ENCODE measurements at places on chromosomes 3 and 15.

- DNase-seq = peak; percentile 88
Measured at GRCh38 chr3:51681453-51681852, 10.4 kb downstream of the TEX264 start.

GRCh38 chr15:28899061-28899738 lies 13.4 kb downstream of the APBA2 start:
- DNase-seq = no peak

GRCh38 chr15:79431636-79432344 lies at the start of gene MINAR1:
Gene MINAR1, plus strand, starts transcription at chr15:79432336. Its CDS starts 23,812 bp downstream, at chr15:79456148.
- DNase-seq = peak; percentile 53

GRCh38 chr3:50336452-50337174 lies 4.0 kb downstream of the RASSF1 start:
- DNase-seq = no peak

DNA sequence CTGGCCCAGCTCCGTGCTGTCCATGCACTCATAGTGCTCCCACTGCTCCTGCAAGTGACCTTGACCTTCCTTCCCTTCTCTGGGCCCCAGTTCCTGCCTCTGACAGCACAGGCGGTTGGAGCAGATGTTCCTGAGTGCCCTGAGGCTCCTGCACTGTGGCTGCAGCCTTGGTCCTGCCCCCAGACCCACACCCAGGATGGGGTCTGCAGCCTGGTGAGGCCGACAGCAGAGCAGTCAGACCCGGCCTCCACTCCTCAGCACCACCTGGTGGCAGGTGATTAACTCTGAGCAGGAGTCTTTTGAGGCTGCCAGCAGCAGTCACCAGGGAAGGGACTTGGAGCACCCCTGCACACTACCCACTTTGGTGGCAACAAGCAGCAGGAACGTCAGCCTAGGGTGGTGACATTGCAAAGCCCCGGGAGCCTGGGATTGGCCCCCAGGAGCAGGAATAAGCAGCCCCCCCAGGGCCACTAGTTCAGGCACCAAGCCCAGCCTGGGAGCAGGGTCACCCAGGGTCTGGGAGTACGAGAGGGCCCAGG lies 64.6 kb downstream of the CYP11A1 start:
- DNase-seq = peak; percentile 78

DNA sequence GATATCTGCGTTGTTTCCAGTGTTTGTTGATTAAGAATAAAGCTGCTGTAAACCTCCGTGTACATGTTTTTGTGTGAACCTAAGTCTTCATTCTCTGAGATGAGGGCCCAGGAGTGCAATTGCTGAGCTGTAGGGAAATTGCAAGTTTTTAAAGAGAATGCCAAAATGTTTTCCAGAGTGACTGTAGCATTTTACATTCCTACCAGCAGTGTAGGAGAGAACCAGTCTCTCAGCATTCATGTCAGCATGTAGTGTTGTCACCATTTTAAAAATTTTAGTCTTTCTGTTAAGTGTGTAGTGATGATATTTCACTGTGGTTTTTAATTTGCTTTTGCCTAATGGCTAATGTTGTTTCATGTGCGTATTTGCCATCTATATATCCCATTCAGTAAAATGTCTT lies 3.4 kb upstream of the MGLL start:
- DNase-seq = no peak

- DNase-seq = peak; percentile 82
Measured at GRCh38 chr3:71584394-71585011, 975 bp upstream of the FOXP1 start.

- no peak for DNase-seq
Measured at GRCh38 chr3:83513051-83513450, 1445.7 kb upstream of the CADM2 start.

- DNase-seq = no peak
Measured at GRCh38 chr3:39323494-39323893, 6.0 kb upstream of the CCR8 start.

DNA sequence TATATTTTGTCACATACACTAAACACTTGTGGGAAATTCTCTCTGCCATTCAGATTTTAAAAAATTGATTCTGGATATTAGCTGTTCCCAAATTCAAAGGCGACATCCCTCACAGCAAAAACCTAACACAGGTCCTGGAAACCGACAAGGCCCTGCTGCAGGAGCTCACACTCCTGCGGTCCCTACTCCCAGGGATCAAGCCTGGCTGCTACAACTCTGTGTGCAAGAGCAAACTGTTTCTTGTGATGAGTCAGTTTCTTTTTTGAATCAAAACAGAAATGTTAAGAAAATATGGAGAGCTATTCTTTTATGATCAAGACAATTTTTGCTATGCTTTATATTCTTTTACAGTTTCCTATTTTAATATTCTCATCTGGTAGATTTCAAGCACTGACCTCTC lies 51.0 kb upstream of the TJP1 start:
- no peak for DNase-seq

- DNase-seq = no peak
Measured at GRCh38 chr3:162269636-162270458, 773.2 kb downstream of the OTOL1 start.

GRCh38 chr15:67107014-67107812 lies 41.8 kb downstream of the SMAD3 start:
- no peak for DNase-seq

GRCh38 chr3:141303481-141304223 lies 64.7 kb upstream of the ZBTB38 start:
- DNase-seq = peak; percentile 91

DNA sequence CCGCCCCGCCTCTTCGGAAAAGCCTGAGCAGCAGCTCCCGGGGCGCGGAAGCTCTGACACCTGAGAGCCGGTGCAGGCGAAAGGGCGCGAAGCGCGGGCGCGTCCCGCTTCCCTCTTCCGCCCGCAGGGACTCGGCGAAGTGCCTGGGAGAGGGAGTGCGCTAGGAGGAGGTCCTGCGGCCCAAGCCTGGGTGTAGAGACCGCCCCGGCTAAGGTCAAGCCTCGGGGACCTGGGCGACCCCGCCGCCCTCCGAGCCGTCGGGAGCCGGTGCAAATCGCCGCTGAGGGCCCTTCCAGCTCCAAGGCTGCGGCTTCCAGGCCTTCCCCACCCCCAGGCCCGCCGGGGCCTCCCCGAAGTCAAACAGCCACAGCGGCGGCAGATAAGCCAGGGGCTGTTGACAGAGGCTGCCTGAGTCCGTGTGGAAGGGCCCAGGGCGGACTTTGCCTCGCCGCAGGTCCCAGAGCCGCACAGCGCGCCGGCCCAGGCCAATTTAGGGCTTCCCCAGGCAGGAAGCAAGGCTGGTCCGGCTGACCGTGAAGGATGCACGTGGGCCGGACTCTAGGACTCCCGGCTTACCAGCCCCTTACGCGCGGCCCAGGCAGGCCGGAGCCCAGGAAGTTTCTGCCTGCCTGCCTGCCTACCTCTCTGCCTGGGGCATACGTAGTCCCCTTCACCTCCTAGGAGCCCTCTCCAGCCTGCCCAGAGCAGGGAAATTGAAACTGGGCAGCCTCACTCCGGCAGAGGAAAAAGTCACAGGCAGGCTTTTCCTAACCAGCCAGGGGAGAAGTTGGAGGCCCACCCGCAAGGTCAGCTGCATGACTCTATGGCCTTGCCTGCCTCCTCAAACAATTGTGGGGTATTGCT lies 2.3 kb downstream of the ITPKA start:
- no peak for DNase-seq

DNA sequence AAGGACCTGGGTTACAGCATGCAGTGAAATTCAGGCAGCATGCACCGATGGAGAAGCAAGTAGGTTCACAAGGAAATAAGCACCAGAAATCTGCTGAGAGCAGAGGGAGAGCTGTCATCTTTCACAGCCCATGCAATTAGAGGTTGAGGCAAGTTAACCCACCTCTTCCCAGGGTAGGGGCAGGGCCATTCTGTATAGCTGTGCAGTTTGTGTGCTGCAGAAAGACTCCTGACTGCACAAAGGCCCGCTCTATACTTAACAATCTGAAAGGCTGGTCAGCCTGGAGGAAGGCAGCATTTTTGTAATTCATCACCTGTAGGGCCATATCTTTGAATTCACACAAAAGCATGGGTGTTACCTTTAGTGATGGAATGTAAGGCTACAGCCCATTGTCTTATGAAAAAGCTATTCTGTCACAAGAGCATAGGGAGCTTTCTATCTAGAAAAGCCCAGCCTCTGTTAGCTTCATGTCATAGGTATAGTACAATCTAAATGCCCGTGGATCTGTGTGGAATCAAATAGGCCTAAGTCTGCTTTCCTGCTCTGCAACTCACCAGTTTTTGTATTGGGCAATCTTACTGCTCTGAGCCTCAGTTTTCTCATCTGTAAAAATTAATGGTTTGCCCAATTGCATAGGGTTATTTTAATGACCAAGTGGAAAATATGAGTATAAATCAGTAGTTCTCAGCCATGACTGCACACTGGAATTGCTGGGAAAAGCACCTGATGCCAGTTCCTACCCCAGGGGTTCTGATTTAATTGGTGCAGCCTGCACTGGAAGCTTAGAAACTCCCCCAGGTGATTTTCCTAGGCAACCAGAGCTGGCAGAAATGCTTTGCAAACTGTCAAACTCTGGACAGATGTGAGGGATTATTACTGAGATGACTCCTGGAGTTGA lies 65.2 kb downstream of the ATP13A5 start:
- DNase-seq = no peak

- DNase-seq = peak; percentile 70
Measured at GRCh38 chr3:100463002-100463401, 29.4 kb upstream of the TMEM45A start.

GRCh38 chr3:64234571-64234970 lies 9.3 kb upstream of the PRICKLE2 start:
- DNase-seq = no peak

DNA sequence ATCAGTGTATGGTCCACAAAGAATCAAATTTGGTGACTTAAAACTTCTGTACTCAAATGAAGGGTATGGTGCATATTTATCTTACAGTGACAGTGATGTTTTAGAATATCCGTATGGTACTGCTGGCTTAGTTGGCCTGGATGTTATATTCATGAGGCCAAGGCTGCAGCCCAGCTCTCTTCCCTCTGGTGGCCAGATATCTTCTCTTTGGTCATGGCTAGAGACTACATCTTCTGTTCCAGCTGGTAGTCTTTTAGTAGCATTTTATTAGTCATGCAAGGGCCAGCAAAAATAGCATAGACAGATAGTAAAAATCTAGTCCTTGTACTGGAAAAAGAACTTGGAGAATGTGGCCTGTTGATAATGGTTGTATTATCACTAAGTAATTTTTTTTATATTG lies 124.0 kb upstream of the ROPN1 start:
- no peak for DNase-seq

- DNase-seq = no peak
Measured at GRCh38 chr3:3097958-3098357, 12.2 kb downstream of the IL5RA start.

- no peak for DNase-seq
Measured at GRCh38 chr3:174335324-174335723, 523.8 kb upstream of the NAALADL2 start.

GRCh38 chr15:66007663-66008262 lies 138.5 kb downstream of the RAB11A start:
- DNase-seq = peak; percentile 57

GRCh38 chr3:15495461-15496340 lies 25.8 kb downstream of the COLQ start:
- no peak for DNase-seq

DNA sequence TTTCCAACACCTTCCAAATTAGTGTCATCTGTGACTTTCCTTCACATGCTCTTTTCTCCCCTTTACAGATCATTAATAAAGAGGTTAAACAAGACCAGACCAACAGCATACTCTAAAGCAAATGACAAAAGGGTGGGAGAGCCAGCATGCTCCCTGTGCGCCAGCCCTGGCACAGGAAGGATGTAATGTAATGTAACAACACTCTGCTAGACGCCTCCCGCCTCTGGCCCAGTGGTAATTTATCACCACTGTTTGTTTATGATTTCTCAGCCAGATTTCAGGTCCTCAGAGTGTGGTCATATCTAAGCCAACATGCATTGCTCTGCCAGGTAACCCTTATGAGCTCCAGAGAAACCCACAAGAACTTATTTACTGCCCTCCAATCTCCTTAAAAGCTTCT lies 189.5 kb upstream of the WNT5A start:
- DNase-seq = no peak

DNA sequence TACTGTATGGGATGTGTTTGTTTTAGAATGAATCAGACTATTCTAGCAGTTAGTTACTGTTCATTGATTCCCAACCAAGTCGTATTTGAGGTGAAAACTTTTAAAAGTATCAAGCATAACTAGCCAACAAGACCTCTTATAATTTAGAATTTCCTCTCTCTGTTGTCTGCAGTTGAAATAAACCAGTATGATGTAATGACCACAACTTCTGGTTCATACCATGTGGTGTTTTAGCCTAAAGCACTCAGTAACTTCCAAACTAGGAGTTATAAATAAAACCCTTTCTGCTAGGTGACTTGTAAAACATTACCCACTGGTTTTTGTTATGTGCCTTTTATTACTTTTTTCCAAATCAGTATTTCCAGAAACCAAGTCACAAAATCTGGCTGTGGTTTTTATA lies 19.8 kb upstream of the P2RY12 start:
- DNase-seq = no peak

- no peak for DNase-seq
Measured at GRCh38 chr15:52308446-52309153, 13.0 kb upstream of the MYO5C start.

- DNase-seq = no peak
Measured at GRCh38 chr15:43879386-43880355, 52.9 kb downstream of the WDR76 start.

- DNase-seq = no peak
Measured at GRCh38 chr3:64450396-64450956, 225.2 kb upstream of the PRICKLE2 start.

Measured in activated CD4-positive, alpha-beta T cell treated with anti-CD3 and anti-CD28 coated beads, Interleukin-2, amount 10 ng/mL, durations not matched to agents 24 days and 14 days (primary cell).